Cerebellar nuclear complex (tissue), 1 donor: ENCODE measurements at places on chromosomes 5 and 9.

DNA sequence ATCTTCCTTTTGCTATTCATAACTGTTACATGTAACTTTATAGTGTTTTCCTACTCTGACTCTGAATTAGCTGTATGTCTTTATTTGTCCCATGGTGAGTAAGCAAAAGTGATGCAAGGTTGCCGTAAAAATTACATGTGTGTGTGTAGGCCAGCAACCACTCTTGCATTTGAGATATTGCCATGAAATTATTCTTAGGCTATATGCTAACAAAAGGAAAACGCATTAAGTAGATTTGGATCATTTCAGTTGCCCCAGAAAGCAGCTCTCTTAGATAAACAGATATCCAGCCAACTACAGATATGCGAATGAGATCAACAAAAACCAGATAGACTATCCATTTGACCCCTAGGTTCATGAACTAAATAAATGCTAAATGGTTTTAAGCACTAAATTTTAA lies 73.6 kb downstream of the CYLC2 start:
- DNase-seq, result no peak

GRCh38 chr9:92186631-92187030 lies 71.4 kb upstream of the SPTLC1 start:
- DNase-seq, result no peak

DNA sequence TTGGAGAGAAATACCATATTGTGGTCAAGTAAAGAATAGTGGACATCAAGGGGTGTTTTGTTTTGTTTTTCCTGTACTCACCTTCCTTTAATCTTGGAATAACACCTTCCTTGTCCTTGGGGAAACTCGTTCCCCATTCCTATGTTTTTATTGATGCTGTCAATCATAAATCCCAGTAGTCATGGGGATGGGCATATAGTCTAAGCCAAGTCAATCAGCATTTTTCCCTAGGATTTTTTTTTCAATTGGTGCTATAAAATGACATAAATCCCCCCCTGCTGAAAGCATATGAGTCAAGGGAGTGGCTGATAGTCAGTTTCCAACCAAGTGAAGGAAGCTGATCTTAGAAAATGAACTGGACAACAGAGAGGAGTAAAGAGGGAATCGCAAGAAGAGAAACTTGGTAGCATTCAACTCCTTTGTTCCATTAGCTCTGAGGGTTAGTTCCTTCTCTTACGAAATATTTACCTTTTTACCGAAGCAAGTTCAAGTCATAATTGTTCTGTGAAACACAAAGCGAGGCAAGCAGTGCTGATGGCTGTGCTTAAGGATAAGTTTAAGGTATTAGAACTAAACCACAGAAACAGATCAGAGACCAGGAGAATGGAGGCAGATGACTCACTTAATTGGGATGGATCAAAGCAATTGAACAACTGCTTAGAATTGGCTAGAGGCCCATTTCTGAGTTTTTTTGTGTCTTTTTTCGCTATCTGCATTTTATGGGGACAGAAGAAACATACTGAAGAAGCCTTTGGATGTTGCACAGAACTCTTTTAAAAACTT lies 218.6 kb downstream of the SEMA6A start:
- DNase-seq, result no peak

- DNase-seq, result no peak
These were observed 46.0 kb downstream of the CRB2 start for GRCh38 chr9:123401879-123402513.

DNA sequence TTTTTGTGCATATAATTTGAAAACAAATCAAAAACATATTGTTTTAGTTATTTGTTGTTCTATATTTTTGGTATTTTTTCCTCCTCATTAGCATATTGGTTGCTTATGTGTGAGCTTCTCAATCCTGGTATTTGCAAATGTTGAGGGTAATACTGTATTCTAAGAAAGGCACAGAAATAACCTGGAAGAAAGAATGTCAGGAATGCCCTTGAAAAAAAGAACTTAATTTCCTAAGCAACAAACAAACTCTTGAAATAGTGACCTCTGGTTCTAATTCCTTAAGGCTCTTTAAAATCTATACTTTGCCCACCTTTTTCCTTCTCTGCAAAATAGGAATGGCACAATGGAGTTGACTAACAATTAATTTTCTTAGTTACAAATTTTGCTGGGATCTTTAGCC lies 117.5 kb downstream of the HMHB1 start:
- no peak for DNase-seq

GRCh38 chr5:181088289-181088688 lies 42.7 kb downstream of the OR2V1 start:
- DNase-seq, result no peak

GRCh38 chr9:38308136-38308535 lies 84.4 kb upstream of the ALDH1B1 start:
- no peak for DNase-seq

- no peak for DNase-seq
These were observed 360.0 kb upstream of the ZNF462 start for GRCh38 chr9:106502930-106503329.

DNA sequence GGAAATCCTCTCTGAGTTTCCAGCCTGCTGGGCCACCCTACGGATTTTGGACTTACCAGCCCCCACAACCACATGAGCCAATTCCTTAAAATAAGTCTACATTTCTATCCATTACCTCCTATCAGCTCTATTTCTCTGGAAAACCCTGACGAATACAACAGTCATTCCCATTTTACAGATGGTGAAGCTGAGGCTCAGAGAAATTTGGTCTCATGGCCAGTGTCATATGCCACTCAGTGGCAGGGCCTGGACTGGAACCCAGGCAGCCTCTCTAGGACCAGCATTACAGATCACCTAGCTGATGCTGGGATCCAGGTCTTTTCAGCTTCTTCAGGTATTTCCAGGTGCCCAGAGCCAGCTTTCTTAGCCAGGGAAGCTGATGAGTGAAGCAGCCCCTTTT lies 45.0 kb upstream of the SH3PXD2B start:
- no peak for DNase-seq

GRCh38 chr9:101325053-101325452 lies 59.8 kb downstream of the BAAT start:
- DNase-seq, result no peak

GRCh38 chr5:3593771-3594509 lies 1.7 kb upstream of the IRX1 start:
- no peak for DNase-seq

DNA sequence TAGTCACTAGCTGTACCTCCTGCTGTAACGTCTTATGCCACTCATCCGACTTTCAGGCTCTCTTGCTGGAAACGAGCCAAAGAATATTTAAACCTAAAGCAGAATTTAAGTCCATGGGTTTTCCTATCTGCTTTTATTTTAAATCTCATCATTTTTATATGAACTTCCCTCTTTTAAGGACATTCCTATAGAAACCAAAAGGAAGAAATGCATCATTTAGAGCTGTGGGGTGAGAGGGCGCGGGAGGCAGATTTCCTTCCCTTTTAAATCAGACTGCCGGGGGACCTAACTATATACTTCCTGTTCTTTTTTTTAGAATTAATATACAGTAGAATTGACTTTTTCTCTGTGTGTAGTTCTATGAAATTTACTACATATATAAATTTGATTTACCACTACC lies 468.8 kb downstream of the BNC2 start:
- no peak for DNase-seq

DNA sequence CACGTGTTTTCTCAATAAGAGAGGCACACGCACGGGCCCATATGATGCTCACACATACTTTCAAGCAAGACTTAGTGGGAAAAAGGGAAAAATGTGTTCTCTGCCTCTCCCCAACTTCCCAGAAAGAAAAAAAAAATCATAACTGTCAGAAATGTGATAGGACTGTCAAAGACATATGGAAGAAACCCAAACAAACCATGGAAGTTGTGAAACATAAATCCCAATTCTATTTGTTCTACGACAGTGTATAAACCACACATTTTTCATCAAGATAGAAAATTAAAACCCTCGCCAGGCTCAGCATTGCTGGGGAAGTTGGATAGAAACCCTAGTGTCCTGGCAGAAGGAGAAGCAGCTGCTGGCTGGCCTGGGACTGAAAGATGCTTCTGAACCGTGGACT lies 211.9 kb downstream of the PAX5 start:
- DNase-seq, result no peak

GRCh38 chr5:103315455-103315854 lies 56.9 kb downstream of the MACIR start:
- DNase-seq, result no peak

GRCh38 chr5:59466271-59466670 lies 427.3 kb downstream of the PDE4D start:
- no peak for DNase-seq

GRCh38 chr5:95707055-95707454 lies 24.1 kb upstream of the RHOBTB3 start:
- DNase-seq, result no peak

DNA sequence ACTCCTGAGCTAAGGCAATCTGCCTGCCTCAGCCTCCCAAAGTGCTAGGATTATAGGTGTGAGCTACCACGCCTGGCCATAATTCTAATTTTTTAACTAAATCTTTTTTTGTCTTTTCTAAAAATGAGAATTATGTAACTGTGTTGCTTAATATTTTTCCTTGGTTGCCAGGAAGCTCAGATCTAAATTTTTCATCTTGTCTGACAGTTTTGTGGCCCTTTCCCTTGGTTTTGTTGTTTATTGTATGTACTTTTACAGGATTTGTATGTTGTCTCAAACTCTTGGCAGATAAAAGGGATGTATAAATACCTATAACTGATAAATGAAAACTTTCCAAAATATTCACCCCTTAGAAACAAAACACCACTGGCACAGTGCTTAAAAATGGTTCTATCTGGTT lies 88.2 kb upstream of the KLF9 start:
- no peak for DNase-seq

- no peak for DNase-seq
These were observed 220.5 kb downstream of the GDNF start for GRCh38 chr5:37619353-37619752.

DNA sequence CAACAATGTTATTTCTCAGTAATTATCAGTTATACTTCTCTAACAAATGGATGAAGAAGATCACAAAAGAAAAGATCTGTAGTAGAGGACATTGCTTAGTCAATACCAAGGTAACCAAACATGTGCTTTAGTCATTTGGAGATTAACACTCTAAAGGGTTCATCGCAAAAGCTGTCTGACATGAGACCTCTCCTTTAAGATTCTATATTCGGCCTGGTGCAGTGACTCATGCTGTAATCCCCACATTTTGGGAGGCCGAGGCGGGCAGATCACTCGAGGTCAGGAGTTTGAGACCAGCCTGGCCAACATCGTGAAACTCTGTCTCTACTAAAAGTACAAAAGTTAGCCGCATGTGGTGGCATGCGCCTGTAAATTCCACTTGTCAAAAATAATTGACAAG lies 18.3 kb upstream of the CKMT2 start:
- DNase-seq, result no peak

DNA sequence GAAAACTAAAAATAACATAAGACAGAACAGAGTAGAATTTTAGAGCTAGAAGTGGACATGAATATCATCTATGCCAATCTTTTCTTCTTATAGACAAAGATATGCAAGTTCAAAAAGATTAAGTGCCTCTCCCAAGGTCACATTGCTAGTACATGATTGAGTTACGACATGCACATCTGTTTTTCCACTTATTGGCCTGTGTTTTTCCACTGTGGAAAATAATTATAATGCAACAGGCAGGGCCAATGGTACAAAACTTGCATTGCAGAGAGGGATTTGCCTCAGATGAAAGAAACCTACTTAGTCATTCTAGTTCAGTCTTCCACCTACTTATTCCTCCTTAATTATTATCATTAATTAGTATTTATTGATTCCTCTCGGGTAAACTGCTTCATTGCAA lies 407.8 kb upstream of the SGCD start:
- no peak for DNase-seq

DNA sequence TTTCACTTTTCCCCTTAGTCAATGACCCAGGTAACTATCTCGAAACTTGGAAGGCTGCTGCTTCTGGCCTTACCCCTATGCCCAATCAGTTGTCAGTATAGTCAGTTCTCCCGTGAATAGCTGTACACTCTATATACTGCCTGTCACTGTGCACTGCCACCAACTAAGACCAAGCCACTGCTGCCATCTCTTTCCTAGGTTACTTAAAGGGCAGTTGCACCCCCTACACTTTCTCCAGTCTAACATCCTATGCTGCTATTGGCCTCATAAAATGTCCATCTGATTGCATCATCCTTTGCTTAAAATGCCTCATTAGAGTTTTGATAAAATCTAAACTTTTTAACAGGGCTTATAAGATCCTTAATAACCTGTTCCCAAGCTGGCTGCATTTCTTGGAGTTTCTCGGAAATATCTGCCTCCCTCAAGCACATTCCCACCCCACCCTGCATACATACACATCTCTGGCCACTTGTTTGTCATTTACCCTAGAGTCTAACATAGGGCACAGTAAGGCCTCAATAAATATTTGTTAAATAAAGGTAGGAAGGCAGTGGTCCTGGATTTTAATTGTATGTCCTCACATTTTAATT lies 32.8 kb upstream of the TNFAIP8 start:
- no peak for DNase-seq

DNA sequence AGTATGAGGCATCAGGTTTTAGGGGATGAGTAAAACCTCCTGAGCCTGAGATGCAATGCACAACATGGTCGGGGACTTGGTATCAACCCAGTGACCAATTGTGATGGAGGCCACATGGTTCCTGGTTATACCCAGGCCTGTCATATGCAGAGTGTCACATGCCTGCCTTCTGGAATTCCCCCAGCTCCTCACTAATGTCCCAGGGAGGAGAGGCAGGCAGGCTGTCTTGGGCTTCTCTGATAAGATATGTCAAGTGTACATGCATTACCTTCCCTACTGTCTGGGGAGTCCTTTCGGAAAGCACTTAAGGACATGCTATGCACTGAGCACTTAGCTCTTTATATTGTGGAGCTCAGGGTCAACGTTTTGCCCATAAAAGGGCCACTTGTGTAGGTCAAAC lies 14.2 kb upstream of the PALM2AKAP2 start:
- DNase-seq, result no peak

GRCh38 chr5:143063175-143063970 lies 293.2 kb downstream of the ARHGAP26 start:
- no peak for DNase-seq

GRCh38 chr5:101136454-101136853 lies 233.4 kb upstream of the ST8SIA4 start:
- DNase-seq, result no peak

DNA sequence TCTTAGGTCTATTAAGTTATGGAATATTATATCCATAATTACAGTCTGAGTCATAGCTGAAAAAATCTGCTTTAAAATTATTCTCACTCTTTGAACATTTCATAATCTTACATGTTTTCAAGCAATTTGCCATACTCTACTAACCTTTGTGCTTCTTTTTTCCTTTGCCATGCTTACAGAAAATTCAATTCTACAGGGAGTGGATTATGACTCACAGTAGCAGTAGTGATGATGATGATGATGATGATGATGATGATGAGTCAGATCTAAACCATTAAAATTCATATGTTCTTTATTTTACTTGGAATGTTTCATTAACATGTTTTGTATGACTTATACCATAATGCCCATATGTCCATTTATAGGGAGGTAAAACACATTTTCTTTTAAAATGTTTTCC lies 207.1 kb downstream of the VPS13A start:
- no peak for DNase-seq

GRCh38 chr5:110008131-110008530 lies 318.4 kb downstream of the MAN2A1 start:
- no peak for DNase-seq

GRCh38 chr5:43363445-43364152 lies 48.6 kb downstream of the CCL28 start:
- no peak for DNase-seq

GRCh38 chr9:130478736-130479575 lies 34.2 kb downstream of the ASS1 start:
- no peak for DNase-seq
